CD4-positive, alpha-beta T cell treated with Interleukin-15 for 1 hour (primary cell): ENCODE measurements at places on chromosomes 1 and 21.
A peak's percentile ranks its signal among the peaks of the same experiment; 100 is the strongest.

- DNase-seq: no peak
Observed at GRCh38 chr1:107570768-107571167, 394.2 kb downstream of the VAV3 start.

DNA sequence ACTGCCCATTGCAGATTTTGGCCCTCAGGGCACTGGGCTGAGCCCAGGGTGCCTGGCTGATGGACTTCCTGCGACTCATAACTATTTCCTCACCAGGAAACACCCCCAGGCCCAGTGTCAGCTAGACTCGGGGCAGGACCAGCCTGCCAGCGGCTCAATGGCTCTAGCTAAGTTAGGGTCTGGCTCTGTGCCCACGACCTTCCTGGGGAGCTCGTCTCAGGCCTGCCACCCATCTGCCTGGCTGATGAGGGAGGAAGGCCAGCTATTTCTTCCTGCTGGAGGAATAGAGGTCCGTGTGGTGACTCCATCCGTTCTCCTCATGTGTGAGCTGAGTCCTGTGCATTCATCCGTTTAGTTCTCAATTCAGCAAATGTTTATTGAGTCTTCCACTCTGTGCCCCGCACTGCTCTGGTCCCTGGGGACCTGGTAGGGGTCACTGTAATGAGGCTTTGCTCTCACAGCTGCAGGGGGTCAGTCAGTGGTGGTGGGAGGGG, 44.5 kb downstream of the KIRREL1 start:
- no peak for DNase-seq

DNA sequence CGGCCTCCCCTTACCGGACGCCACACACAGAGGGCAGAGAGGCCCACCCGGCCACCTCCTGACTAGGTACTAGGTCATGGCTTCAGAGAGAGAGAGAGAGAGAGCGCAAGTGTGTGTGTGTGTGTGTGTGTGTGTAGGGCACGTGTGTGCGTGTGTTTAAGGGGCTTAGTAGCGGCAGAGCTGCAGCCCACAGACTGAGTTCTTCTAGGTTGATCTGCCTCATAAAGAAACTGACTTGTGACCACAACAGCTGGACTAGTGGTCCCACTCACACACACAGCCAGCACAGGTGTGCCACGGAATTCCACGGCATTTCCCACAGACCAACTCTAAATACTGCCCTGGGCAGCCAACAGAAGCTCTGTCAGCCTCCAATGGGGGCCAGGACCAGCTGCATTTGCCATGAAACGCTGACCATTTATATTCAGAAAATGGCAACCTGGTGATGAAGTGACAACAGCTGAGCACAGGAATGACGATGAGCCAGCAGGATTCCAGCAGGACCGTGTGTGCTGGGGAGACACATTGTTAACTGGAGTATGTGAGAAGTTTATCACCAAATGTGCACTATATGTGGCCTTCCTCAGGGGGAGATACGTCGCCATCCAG, 38.8 kb upstream of the GPR153 start:
- DNase-seq: no peak

GRCh38 chr21:27703791-27704190, 736.9 kb upstream of the ADAMTS5 start:
- DNase-seq: no peak

DNA sequence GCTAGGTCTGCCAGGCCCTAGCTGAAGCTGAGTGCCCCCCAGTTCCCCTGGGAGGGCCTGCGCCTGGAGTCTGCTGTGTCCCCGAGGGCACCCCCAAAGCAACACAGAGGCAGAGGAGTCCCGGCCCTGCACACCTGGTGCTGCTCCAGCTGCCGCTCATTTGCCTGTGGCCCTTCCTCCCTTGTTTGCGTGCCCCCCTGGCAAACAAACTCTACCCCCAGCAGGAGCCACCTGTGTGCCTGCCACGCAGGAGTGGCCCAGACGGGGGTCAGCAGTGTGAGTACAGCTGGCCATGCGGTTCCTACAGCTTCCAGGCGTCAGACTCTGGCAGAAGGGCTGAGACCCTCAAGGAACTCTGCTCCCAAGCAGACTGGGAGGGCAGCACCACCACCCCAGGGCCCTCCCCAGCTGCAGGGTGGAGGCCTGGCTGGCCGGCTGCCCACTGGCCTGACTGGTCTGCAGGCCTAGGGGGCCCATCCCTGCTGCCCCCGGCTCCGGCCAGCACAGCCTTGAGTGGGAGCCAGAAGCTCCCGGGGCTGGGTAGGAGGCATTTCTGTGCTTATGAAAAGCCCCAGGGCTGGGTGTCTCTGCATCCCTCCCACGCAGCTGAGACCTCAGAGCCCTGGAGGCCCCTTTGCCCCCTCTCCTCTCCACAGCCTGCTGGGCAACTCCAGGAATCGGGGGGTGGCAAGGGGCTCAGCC, 563 bp upstream of the TAS1R3 start:
- DNase-seq: no peak

DNA sequence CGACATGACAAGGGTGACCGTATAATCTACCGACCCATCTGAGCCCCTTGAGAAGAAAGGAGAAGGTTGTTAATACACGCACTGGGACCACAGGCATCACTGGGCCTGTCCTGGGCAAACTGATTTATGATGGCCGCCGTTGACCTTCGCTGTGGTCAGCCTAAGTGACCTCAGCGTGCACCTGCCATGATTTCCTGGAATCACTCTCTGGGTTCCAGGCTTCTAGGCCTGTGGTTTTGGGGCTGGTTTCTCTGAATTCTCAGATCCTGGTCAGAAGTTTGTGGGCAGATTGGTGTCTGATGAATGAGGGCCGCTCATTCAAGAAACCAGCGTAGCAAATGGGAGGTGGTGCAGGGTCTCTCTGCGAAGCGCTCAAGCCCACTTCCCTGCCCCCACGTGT, 64.0 kb downstream of the SIK1 start:
- DNase-seq: peak; percentile 56

DNA sequence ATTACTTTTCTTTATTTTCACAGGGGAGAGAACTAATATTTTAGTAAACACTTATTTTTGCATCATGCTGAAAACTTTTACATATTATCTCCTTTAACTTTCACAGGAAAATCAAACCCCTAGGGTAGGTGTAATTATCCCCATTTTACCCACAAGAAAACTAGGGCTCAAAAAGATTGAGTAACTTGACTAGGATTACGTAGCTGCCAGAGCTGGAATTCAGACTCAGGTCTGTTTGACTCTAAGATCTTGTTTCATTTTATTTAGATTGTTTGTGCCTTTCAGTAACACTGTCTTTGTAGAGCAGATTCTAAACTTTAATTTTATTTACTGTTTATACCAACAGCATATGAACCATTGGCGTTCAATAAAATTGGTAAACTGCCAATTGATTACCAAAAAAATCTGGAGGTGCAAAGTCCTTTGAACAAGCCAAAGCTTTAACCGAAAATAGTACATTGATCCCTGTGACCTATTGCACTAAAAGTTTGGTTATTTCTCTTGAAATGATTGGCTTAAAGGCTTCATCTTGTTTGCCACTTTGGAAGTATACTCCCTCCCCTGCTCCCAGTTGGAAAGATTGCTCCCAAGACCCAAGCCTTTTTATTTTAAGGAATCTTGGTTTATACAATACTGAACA, 71.0 kb upstream of the WDR26 start:
- no peak for DNase-seq
